Subcutaneous adipose tissue (tissue), 4 donors: ENCODE measurements at places on chromosomes 13 and 19. TPM values are rescaled to one million over a fixed set of nuclear protein-coding genes. Genes with fewer than 3 reads are reported as not detected.

The TYROBP gene
- 1,341 TPM for total RNA-seq

The EFNA2 gene
- total RNA-seq, result not detected

The OR7D2 gene
- not detected for total RNA-seq

The RXFP2 gene
- total RNA-seq, result 0.33 TPM

The GRWD1 gene
- 29.0 TPM for total RNA-seq

The PRRG2 gene
- total RNA-seq, result 0.51 TPM

The ZNF253 gene
- total RNA-seq, result 6.8 TPM

The BICRA gene
- 13.2 TPM for total RNA-seq

The ZNF626 gene
- 14.5 TPM for total RNA-seq

The PCDH8 gene
- total RNA-seq, result not detected

The PNMA8C gene
- not detected for total RNA-seq

The SMIM24 gene
- not detected for total RNA-seq

The CCNE1 gene
- total RNA-seq, result 1.1 TPM

The MISP gene
- not detected for total RNA-seq

The GFY gene
- not detected for total RNA-seq

The IGFL3 gene
- total RNA-seq, result not detected

The ZNF880 gene
- total RNA-seq, result 11.1 TPM

The ZNF582 gene
- total RNA-seq, result 3.5 TPM

The MED26 gene
- 6.6 TPM for total RNA-seq

The PEAK3 gene
- 0.75 TPM for total RNA-seq

The IZUMO4 gene
- total RNA-seq, result 10.3 TPM

The GJA3 gene
- not detected for total RNA-seq

The SULT2B1 gene
- total RNA-seq, result not detected

The GPR18 gene
- not detected for total RNA-seq
